ENCODE measurements at places on chromosomes 7 and 10. TPM values are rescaled to one million over a fixed set of nuclear protein-coding genes. Genes with fewer than 3 reads are reported as not detected.

IFIT1 gene
- total RNA-seq = 21.0 TPM

KCNMA1 gene
- total RNA-seq = 10.7 TPM

- DNase-seq = no peak
Observed at GRCh38 chr7:28054531-28055160, 125.9 kb downstream of the JAZF1 start.

- no peak for DNase-seq
Observed at GRCh38 chr7:66790725-66791124, 50.2 kb downstream of the RABGEF1 start.

- no peak for DNase-seq
Observed at GRCh38 chr10:480928-481552, 208.4 kb downstream of the DIP2C start.

- DNase-seq = no peak
Observed at GRCh38 chr7:152145853-152146466, 120.5 kb downstream of the GALNT11 start.
